T-helper 22 cell (primary cell): ENCODE measurements at places on chromosomes 5 and 9.

DNA sequence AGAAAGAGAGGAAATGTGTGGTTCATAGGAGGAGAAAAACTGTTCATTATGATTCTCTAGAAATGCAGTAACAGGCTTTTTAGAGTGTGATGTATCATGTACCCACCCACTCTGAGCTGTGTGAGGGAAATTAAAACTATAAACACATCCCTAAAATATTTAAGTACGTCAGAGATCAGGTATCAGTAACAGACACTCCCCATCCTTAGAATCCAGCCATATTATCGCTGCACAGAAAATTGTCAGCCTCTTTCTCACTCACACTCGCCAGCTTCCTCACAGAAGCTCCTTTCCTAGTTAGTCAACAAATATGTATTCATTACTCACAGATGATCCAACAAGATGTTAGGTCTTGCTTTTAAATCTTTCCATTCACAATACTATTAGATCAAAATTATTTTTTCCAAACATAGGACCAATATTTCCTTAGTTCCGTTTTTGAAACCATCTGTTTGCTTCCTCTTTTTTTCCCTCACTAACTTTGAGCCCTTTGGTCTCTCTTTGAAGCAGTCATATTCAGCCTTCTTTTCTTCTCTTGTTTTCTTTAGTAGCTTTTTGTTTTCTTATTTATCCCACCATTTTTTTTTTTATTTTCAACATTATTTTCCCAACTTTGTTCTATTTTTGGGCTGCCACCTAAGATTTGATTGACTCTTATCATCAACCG is 13.6 kb upstream of the MAST4 start:
- DNase-seq: no peak

DNA sequence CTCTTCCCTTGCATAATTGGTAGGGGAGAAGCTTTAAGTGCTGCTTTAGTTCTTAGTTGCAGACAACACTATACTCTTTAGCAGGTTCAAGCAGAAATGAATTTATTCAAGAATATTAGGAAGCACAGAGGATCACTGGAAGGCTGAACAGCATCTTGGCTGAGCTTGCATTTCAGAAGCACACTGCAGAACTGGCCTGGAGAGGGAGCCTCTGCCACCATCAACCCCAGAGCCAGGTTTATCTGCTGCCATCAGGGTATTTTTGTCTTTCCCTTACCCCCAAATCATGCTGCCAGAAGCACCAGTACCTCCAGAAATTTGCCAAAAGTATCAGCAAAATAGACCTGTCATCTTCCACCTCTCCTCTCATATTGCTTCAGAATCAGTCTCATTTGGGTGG is 440.7 kb downstream of the DMAC1 start:
- DNase-seq: no peak

DNA sequence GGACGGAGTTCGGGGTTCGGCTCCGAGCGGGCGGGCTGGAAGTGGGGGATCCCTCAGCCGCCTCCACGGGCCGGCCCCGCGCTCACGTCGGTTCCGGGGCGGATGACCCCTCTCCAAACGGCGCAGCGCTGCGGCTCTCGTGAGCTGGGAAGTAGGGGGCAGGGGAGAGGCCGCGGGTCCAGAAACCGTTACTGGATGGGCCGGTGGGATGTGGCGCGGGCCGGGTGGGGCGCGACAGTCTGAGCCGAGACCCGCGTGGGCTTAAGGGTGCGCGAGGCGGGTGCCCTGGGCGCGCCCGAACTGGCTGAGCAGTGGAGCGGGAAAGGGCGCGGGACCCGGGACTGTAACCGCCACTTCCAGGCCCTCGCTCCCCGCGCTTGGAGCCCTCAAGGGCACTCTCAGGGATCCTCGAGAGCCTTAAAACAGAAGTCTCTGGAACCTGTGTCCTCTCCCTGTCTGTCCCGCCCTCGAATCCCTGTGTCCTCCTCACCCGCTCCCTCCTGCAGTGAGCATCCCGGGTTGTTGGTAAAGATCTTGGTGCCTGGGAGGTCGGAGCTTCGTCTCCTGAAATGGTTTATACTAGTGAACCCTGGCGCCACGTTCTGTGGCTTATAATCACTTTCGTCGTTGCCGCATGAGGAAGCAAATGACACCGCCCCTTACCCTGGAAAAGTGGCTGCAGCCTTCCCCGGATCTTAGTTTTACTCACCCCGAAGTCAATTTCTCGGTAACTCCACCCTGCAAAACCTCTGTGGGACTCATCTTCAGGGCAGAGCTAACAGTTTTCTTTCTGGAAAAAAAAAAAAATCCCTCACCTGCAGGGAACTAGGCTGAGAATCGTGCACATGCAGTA is 571 bp upstream of the MARCHF11 start:
- DNase-seq: no peak

DNA sequence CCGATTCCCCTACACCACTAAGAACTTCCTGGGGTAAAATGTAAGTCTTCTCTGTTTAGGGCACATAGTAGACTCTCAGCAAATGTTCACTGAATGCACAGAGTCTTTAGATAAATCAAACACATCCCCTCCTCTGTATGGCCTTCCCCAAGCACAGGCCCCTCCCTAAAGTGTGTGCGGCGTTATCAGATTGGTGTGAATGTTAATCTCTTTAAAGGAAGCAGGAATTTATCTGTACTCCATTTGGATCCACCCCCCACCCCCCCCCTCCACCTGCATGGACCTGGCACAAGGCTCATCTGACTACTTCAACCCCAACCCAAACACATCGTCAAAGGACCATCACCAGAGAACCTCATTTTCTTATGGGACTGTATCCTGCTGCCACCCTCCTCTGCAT is 6.3 kb downstream of the PCDH1 start:
- no peak for DNase-seq

- no peak for DNase-seq
Measured at GRCh38 chr5:10562201-10563109, 1.4 kb upstream of the ANKRD33B start.

GRCh38 chr5:122844136-122844909 is 1.1 kb upstream of the SNX24 start:
- DNase-seq: no peak

- no peak for DNase-seq
Measured at GRCh38 chr9:127835991-127836516, 18.4 kb downstream of the ENG start.

- no peak for DNase-seq
Measured at GRCh38 chr5:180688330-180689070, 39.1 kb upstream of the FLT4 start.

DNA sequence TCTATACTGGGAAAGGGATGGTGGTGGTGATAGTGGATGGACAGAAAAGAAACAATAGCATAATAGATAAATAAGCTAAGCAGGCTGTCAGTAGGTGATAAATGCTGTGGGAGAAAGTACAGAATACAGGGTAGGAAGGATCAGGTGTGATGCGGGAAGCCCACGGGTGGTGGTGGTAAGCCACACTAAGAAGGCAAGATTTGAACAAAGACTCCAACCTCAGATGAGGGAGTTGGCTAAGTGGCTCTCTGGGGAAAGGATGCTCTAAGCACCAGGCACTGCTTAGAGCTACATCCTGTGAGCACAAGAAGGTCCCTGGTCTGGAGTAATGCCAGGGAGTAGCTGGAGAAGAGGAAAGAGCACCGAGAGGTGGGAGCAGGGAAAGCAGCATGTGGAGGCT is 151.6 kb upstream of the KLF9 start:
- DNase-seq: no peak

GRCh38 chr9:13786131-13786530 is 506.6 kb upstream of the MPDZ start:
- no peak for DNase-seq

DNA sequence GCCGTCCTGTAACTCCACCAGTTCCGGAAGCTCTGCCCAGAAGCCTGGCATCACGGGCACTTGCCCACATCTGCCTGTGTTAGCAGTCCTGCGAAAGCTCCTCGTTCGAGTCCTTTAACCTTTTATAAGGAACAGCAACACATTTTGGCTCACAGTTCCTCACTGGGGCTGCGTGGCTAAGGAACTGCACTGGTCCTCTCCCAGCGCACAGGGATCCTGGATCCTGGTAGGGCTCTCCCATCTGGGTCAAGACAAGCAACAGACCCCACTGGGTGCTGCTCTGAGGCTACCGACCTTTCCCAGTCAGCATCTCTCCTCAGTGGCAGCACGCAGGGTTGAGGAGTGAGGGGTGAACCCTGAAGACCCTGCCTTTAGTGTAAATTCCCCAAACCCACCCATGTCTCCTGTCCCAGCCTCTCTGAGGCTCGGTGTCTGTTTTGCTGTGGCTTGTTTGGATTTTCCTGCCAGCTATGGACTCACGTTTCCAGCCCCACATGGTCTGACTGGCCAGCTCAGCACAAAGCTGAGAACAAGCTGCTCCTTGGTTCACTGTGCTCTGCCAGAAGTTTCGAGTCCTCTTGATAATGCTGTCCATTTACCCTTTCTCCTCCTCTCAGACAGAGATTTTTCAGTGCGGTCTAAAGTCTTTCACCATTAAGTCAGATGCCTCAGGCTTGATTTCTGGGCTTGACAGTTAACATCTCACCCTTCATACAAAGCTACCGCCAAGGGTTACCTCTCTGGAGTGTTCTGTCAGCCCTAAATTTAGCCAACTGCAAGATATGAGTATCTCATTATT is 80.0 kb downstream of the AK8 start:
- no peak for DNase-seq

DNA sequence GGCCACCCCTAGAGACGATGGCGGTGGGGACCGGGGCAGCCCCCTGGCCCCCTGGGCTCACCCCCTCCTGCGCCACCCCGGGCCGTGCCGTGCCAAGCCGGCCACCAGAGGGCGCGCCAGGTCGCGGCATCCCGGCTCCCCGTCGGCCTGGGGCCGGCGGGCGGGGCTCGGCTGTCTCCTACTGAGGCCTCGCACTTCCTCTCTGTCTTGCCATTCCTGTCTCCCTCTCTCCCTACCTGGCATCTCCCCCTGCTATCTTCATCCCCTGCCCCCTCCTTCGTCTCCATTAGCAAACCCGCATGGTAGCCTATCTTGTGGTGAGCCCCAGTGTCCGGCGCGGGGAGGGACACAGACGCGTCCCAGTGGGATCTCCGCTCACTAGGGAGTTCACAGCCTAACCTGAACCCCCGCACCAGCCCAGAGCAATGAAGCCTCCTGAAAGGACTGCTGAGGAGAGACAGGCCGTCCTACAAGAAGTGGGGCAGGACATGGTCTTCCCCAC is 29.8 kb upstream of the FABP6 start:
- DNase-seq: peak; percentile 18

DNA sequence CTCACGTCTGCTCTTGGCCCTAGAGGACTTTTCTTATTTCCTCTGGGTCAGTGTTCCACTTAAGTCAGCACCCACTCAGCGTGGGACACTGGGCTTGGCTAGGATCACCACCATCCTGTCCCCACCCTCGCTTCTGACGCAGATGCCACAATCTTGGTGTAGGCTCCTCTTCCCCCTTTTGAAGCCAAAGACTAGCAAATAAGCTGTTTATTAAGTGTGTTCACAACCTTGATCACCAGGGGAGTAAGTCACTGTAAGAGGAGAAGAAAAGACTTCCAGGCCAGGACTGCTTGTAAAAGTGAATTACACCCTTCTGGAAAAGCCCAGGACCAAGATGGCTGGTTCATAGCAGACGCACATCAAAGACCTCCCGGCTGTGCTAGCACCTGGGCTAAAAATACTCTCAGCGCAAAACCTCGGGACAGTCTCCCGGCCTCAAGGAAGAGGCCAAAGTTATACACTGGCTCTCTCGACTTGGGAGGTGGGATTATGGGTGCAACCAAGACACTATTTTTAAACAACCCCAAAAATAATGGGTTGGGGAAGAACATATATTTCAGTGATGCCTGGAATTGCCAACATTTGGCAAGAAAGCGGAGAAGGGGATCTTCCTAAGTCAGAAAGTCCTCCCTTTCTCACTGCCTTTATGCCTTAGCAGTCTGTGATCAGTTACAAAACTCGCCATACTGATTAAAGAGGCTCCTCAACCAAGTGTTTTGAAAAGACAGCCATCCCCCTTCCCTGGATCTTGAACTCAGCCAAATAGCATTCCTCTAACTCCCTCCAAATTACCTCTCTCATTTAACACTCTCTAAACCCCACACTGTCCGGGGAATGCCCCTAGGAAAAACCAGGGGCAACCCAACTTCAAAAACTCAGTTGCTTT is 69.4 kb downstream of the RAPGEF1 start:
- no peak for DNase-seq

GRCh38 chr9:5188060-5188984 is 2.9 kb upstream of the INSL6 start:
- DNase-seq: no peak

DNA sequence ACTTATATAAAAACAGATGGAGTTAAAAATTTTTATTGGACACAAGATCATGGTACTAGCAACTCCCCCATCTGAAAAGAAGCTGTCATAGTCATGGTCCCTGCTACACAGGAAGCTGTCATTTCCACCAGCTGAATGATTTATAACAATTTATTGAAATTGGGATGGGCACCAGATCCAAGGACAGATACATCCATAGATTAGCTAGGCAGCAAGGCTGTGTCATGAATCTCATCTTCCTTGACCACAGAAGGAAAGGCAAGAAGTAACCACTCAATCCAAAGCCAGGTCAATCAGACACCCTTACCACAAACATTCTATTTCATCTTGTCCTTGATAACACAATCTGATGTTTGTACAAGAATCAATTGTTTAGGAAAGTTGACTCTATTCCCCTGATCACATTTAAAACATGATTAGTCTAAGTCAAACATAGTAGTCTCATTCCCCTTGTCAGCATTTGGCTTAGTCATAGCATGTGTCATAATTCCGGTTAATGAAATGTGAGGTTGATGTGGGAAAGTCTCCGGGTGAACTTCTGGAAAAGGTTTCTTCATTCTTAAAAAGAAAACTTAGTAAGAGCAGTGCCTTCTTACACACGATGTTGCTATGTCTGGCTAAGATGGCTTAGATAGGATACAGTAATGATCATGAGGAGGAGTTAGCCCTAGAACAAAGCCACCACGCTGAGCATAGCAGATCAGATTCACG is 462.6 kb upstream of the PAPPA start:
- DNase-seq: no peak

- no peak for DNase-seq
Measured at GRCh38 chr5:82917584-82917983, 159.6 kb downstream of the TMEM167A start.

- no peak for DNase-seq
Measured at GRCh38 chr9:34119713-34120112, 6.8 kb downstream of the DCAF12 start.

DNA sequence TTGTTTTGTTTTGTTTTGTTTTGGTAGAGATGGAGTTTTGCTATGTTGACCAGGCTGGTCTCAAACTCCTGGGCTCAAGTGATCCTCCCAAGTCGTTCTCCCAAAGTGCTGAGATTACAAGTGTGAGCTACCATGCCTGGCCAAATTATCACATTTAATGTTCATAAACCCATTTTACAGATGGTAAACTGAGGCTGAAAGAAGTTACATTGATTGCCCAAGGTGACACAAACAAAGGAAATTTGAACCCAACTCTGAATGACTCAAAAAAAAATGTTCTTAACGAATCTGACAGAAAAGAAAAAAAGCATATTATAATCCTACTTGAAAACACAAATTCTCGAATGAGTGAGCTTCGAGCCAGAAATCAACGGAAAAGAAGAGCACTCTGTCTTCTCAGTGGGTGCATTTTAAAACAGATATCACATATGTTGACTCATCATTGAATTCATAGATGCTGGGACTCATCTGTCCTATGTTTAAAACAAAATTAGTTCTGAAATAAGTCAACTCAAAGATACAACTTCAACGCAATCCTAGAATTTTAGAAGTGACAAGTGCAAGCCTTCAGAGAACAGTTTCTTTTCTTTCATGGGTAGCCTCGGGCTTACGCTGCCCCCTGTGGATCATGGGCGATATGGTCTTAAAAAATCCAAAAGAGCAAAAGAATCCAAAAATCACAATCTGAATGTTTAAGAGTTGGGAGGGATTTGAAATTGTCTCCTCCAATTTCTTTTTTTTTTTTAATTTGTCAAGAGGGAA is 28.4 kb downstream of the TIMD4 start:
- no peak for DNase-seq
